Esophagus squamous epithelium (tissue), 5 donors: ENCODE measurements at places on chromosomes 5 and 9. TPM values are rescaled to one million over a fixed set of nuclear protein-coding genes. Genes with fewer than 3 reads are reported as not detected.

DNA sequence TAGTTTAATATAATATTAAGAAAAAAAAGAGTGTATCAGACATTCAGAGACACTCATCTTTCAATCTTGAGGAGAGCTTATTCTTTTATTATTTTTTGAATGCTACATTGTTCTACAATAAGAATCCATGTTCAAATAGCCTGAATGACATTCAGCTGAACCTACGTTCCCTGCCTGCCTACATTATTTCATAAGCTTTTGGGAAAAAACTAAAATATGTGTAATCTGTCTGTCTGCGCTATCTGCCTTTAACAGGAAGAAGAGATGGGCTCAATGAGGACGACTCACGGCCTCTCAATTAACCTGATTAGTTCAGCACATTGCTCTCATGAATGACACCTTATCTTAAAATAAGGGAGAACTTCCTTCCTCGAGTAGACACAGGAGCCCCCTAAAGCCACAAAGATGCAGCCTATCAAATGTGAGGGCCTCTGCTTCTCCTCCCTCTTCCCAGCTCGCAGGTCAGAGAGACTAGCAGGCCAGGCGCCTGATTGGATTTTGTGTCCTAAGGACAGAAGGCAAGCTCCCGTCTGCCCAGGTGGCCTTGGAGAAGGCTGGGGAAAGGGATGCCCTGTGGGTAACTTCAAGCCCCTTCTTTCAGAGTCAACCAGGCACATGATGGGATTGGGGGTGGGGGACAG lies 37.8 kb downstream of the EBF1 start:
- DNase-seq = no peak

Gene PTPRD
- 16.3 TPM for total RNA-seq

DNA sequence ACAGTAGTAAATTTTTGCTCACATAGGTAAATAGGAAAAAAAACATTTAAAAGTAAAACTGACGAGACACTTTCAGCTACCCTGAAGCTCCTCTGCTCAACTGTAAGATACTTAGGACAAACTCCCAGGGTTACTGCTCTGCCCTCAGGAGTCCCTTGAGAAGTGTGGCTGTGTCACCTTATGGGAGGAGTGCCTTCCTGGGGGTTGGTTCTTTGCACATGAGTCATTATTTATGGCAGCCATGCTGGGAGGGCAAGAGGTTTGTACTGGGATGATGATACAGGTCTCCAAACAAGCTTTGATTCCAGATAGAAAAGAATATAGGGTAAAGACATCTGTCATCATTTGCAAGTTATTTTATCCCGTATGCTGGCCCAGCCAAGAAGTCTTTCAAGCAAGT lies 45.9 kb downstream of the TTC1 start:
- no peak for DNase-seq

- DNase-seq = no peak
These were observed 19.0 kb downstream of the PTCH1 start for GRCh38 chr9:95497772-95498171.

GRCh38 chr9:78930281-78930680 lies 633.4 kb downstream of the PSAT1 start:
- no peak for DNase-seq

Gene PCDHB12
- total RNA-seq = 1.7 TPM

DNA sequence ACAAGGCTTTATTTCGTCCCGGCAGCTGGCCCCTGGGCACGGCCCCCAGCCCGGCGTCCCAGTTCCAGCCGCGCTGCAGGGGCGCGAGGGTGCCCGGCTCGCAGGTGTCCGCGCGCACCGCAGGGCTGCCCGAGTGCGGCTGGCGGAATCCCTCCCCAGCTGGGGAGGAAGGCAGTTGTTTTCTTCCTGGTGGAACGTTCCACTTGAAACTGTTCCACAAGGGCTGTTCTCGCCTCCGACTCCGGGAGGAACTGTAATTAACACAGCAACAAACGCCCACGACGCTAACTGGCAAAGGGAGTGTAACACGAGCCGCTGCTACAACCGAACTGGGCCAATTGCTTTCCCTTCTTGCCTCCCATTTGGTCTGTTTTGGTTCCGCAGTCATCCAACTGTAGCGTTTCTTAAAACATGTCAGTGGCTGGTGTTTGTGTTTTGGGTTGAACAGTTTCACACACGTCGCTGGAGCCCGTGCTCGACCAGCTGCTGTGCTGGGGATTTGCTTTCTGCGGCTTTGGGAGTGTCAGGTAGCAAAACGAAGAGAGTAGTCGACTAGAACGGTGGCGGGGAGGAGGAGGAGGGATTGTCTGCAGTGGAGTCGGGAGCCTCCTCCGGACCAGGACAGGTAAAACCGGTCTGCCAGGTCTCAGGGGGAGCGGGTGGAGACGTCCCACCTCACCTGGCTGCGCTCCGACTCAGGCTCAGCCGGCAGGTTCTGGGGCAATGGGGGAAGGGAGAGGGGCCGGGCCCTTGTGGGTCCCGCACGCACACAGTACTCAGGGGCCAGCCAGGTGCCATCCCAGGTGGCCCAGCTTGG lies 131.6 kb upstream of the NIPBL start:
- no peak for DNase-seq

Gene DOCK8
- 10.5 TPM for total RNA-seq

Gene NDOR1
- total RNA-seq = 9.1 TPM

- no peak for DNase-seq
These were observed 141.5 kb downstream of the ADAMTS19 start for GRCh38 chr5:129601576-129601975.

DNA sequence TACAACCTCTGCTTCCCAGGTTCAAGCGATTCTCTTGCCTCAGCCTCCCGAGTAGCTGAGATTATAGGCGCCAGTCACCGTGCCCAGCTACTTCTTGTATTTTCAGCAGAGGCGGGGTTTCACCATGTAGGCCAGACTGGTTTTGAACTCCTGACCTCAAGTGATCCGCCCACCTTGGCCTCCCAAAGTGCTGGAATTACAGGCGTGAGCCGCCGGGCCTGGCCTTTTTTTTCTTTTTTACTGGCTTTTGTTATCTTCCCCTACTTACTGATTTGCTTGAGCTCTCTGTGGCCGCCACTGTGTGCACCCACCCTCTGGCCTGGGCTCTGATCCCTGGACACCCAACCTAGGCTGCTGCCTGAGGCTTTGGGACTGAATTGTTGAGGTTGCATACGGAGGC lies 60.3 kb downstream of the ANKRD33B start:
- DNase-seq = no peak

DNA sequence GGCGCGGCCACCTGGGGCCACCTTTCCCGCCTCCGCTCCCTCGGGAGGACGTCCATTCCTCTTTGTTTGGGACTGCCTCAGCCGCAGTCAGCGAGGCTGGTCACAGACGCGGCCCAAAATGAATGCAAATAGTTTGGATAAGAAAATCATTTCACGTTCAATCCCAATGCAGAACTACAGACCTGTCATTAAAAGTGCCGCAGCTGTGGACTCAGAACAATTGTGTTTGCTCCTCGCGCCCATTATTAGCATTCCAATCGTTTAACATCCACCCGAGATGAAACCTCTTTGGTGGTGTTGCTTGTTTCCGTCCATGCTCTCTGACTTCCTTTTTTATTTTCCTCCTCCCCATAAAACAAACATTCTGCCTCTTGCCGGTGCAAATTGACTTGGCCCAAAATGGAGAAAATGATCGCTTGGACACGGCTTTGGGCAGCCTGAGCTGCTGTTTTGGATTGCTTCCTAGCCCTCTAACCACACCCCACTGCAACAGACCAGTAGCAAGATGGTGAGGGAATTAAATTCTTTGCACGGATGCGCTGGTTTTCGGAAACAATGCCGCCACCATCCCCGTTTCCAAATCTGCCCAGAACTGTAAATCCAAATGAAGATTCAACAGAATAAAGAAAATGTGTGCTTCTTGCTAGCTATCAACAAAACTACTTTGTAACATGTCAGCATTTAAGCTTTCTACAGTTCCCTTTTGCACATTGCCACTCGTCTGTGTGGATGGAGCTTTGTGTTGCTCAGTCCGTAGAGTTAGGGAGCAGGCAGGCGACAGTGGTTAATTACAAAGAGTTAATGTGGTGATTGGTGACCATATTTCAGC lies 784 bp downstream of the NLN start:
- DNase-seq = no peak
